ENCODE measurements at places on chromosomes 11 and 22. TPM values are rescaled to one million over a fixed set of nuclear protein-coding genes. Genes with fewer than 3 reads are reported as not detected.

The P4HA3 gene
- 0.96 TPM for polyA plus RNA-seq

The DGCR2 gene
- 69.0 TPM for polyA plus RNA-seq

The OR52H1 gene
- polyA plus RNA-seq, result not detected

The GNAZ gene
- polyA plus RNA-seq, result 2.7 TPM

The CREBZF gene
- 70.9 TPM for polyA plus RNA-seq

The KRTAP5-11 gene
- polyA plus RNA-seq, result 0.35 TPM

The CD6 gene
- 1.6 TPM for polyA plus RNA-seq

The OR8G1 gene
- not detected for polyA plus RNA-seq

The APBB1 gene
- polyA plus RNA-seq, result 52.4 TPM

The OR51B2 gene
- polyA plus RNA-seq, result not detected

Data from left renal pelvis (tissue), 4 donors.